Activated T-helper 17 cell treated with anti-CD3 and anti-CD28 coated beads, Interleukin-2, amount 50 U/mL, for 72 hours (primary cell): ENCODE measurements at places on chromosomes 5 and 9. TPM values are rescaled to one million over a fixed set of nuclear protein-coding genes. Genes with fewer than 3 reads are reported as not detected.

- ATAC-seq: no peak
These were observed 113.2 kb upstream of the RANBP3L start for GRCh38 chr5:36414869-36415282.

DNA sequence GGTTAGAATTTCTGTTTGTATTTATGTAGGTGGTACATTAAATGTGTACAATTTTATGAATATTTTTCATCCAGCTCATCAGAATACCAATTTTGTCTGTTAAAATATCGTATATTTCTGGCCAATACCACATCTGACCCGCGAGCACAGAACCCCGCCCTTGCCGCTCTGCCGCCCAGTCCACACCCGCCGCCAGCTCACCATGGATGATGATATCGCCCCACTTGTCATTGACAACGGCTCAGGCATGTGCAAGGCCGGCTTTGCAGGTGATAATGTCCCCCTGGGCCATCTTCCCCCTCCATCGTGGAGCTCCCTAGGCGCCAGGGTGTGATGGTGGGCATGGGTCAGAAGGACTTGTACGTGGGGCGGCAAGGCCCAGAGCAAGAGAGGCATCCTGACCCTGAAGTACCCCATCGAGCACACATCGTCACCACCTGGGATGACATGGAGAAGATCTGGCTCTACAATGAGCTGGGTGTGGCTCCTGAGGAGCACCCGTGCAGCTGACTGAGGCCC lies 153.2 kb downstream of the CAVIN4 start:
- no peak for ATAC-seq

The TUSC1 gene
- total RNA-seq: not detected

The FGD3 gene
- 70.6 TPM for total RNA-seq
